ENCODE measurements at places on chromosomes 1 and 21.

DNA sequence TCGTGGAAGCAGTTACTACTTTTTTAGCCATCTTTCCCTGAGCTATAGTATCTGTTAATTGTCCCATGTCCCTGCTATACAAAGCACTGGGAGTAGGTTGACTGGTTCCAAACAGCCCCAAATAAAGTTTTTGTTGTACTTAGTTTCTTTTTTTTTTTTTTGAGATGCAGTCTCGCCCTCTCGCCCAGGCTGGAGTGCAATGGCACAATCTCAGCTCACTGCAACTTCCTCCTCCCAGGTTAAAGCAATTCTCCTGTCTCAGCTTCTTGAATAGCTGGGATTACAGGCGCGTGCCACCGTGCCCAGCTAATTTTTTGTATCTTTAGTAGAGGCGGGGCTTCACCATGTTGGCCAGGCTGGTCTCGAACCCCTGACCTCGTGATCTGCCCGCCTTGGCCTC, 3.3 kb downstream of the NCSTN start:
- no peak for DNase-seq

DNA sequence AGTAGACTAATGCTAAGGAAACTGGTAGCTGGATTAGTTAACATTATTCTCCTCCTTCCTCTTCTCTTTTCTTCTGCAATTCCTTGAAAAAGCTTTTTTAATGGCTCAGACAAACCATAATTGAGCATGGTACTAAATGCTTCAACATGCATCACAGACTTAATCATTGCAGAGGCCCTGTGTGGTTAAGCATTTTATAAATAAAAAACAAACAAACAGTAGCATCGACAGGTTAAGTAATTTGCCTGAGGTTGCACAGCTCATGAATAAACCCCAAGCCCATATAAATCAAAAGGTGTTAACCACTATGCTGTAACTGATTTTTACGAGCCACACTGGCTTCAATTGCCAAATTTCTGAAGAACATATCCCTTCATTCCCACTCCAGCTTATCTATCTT, 462.1 kb downstream of the LMO4 start:
- no peak for DNase-seq

DNA sequence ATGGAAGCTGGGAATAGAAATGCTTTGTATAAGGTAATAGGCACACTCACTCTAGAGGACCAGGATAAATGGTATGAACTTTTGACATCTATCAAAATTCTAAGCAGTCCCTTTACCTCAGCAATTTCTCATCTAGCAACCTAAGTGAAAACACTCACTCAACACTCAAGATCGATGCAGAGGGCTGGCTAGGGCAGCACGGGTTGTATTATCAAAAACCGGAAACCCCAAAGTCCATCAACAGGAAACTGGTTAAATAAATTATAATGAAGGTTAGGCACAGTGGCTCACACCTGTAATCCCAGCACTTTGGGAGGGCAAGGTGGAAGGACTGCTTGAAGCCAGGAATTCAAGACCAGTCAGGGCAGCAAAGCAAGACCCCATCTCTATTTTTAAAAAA, 9.4 kb downstream of the USP48 start:
- peak; percentile 34 for DNase-seq

DNA sequence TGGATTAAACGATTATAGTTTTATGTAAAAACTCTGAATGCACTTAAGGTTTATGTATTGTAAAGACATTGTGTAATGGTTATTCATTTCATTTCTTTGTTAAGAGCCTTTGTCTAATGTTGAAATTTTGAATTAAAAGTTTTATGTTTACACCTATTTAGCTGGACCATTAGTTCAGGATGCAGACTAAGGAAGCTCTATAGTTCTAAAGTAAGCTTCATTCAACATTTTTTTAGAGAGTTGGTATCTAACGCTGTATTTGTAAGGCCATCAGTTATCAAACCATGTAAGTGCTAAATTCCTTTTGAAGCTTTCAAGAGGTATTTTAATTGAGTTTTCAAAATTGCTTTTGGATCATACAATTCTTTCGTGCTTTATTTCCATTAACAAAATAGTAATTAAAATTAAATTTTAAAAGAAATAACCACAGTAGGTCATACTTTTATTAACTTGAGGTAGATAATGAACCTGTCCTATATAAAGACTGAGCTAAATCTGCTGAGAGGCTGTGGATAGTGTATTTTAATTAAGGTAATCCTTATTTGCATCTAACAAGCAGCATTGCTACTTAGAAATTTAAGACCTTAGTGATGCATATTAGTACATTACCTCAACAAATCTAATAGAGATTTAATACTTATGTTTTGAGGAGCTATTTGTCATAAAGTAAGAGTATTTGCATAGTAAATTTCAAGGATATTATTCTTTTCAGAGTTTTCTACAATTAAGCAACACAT, 47.9 kb downstream of the RWDD3 start:
- no peak for DNase-seq
